ENCODE measurements at places on chromosomes 3 and 15.

DNA sequence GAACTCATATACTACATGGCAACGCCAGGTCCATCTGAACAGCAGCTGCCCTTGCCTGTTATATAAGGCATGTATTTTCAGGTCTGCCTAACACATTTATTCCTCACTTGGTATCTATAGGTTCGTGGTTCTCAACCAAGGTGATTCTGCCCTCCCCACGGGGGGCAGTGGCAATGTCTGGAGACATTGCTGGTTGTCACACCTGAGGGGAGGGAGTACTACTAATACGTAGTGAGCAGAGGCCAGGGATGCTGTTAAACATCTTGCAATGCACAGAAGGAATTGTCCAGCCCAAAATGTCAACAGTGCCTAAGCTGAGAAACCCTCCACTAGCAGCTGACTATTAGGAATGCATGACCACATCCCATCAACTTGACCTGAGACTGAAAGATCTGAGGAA lies 32.6 kb downstream of the ADAMTS9 start:
- DNase-seq = no peak

DNA sequence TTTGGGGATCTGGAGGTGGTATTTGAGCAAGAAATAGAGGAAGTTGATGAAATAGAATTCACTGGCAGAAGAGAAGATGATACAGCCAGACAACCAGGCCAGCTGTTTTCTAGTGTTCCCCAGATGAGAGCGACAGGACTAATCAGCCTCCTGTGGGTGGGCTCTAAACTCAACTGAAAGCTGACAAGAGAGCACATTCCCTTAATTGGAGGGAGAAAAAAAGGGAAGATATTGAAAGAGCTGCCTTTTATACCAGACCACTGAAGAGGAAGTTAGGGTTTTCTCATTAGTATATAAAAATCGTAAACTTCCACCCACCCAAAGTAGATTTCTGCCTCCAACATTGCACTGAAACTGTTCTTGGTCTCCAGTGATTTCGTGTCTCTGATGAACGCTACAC lies 6.5 kb upstream of the TM4SF19 start:
- DNase-seq = no peak

DNA sequence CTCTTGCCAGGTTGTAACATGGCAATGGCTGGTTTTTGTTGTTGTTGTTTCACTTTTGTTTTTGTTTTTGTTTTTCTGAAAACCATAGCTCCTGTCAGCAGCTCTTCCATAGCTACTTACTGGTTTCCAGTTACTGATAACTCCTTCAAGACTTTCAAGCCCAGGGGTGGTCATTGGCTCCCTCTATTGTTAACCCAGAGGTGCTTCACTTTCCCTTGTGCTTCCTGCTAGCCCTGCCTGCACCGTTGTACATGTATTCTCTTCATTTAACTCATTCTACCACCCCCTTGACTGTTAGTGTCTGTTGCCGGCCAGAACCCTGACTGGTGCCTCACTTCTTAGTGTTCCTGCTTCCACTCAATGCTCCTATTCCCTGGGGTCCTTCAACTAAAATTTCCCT lies 4.2 kb upstream of the TRAT1 start:
- DNase-seq = no peak

DNA sequence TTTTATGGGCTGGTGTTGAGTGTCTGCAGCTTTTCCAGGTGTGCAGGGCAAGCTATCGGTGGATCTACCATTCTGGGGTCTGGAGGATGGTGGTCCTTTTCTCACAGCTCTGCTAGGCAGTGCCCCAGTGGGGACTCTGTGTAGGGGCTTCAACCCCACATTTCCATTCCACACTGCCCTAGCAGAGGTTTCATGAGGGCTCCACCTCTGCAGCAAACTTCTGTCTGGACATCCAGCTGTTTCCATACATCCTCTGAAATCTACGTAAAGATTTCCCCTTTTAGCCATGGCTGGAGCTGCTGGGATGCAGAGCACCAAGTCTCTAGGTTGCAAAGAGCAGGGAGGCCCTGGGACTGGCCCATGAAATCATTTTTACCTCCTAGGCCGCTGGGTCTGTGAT lies 11.6 kb downstream of the RFX7 start:
- no peak for DNase-seq

DNA sequence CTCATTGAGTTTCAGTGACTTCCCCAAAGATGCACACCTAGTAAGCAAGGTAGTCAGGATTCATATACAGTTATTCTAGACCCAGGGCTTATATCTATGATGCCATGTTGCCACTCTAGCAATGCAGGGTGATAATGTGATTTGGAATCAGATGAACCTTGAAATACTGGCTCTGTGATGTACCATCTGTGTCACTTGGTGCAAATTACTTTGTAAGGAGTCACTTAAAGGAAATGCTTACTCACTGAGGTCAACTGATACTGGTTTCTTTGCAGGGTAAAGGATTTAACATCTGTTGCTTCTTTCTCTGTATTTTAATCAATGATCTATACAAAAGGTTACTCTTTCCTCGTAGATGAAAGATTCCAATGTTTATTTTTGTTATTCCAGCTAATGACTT lies 10.8 kb downstream of the ASB14 start:
- DNase-seq = no peak
